ENCODE measurements at places on chromosomes 4 and X.

- DNase-seq, result no peak
Measured at GRCh38 chrX:50450324-50450723, 20.3 kb downstream of the DGKK start.

DNA sequence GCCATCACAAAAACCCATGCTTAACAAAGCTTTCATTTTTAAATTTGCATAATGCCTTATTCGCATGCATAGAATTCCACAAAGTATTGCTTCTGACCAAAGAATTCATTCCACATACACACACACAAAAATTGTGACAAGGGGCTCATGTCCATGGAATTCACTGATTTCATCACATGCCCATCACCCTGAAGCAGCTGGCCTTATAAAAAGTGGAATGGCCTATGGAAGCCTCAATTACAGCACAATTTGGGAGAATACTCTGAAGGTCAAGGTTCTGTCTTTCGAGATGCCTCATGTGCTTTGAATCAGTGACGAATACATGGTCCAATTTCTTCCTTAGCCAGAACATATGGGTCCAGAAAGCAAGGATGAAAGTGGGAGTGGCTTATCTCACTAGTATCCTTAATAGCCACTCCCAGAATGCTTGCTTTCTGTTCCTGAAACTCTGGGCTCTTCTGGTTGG is 165.7 kb downstream of the KDR start:
- no peak for DNase-seq

DNA sequence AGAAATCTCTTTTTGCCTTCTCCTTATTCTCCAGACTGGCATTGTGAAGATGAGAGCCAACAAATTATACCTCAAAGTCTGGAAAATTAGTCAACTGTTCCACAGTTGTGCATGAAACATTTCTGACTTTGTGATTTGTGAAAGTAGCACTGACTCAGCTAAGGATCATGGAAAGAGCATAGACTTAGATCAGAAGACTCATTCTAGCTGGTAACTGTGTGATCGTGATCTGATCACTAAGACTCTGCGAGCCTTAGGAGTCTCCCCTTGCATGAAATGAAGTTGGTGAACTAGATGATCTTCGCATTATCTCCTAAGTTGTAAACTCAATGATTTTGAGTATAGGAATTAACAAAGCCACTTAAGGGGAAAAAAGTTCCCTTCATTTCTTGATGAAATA is 668.1 kb downstream of the RPA4 start:
- DNase-seq, result no peak

DNA sequence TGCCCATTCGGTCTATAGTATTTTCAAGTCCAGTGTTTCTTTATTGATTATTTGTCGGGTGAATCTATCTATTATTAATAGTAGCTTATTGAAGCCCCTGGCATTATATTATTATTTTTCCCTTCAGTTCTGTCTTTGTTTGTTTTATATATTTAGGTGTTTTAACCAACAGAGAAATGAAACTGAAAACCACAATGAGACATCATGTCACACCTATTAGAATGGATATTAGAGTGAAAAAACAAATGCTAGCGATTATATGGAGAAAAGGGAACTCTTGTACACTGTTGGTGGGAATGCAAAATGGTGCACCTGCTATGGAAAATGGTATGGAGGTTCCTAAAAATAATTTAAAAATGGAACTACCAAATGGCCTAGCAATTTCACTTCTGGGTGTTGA is 272.5 kb downstream of the ADAM29 start:
- no peak for DNase-seq

- DNase-seq, result no peak
Measured at GRCh38 chr4:174303687-174304086, 20.0 kb downstream of the CEP44 start.

DNA sequence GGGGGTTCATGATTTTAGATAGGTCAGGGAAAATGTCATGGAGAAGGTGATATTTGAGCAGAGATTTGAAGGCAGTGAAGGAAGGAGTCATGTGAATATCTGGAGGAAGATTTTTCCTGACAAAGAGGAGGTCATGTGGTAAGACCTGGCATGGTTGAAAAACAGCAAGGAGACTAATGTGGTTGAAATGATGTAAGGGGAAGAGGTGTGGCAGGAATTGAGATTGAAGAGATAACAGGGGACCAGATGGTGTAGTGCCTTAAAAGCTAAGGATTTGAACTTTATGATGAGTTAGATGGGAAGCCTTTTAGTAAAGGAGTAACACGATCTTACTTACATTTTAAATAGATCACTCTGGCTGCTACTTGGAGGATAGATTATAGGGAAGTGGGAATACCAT is 210.9 kb downstream of the RTL9 start:
- DNase-seq, result no peak

- DNase-seq, result no peak
Measured at GRCh38 chr4:182238355-182238931, 4.8 kb upstream of the TENM3 start.

DNA sequence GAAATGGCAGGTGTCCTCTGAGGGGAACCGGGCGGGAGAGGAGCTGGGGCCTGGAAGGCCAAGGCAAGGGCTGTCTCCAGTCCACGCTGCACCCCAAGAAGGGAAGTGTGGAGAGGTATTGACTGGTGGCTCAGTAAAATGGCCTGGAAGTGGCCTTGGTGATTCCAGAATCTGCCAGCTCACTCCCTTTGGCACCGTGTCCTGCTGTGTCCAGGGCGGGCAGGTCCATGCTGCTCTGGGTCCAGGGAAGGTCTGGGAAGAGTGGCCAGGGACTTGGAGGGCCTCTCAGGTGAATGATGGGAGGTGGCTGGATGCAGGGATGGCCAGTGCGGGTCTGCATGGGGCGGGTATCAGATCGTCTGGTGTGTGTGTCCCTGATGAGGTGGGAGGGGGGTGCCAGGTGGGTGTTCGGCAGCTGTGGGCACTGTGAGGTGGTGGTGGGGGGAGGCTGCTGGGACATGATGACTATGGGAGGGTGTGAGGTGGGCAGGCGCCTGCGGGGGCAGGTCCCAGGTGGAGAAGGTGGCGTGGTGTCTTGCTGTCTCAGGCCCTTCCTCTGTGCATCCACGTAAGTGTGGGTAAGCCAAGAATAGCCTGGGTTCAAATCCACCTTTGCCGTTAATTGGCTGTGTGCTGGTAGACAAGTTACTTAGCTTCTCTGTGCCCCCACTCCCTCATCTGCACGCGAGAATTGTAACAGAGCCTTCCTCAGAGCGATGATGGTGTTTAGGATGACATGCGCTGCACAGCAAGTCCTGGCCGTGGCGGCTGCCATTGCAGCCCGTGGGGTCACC is 17.7 kb downstream of the RGS12 start:
- no peak for DNase-seq

DNA sequence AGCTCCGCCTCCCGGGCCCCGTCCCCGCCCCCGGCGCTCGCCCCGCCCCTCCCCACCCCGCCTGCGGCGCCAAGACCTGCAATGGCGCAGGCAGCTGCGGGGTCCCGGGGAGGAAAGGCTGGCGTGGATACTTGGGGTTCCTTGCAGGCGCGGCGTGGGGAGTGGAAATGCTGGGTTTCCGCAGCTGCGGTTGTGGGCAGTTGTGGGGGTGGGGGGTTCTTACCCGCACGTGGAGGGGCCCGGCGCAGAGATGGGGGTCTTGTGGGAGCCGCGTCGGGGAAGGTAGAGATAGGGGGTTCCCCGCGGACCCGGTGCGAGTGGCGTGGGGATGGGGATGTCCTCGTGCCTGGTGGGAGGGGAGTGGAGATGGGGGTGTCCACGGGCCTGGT is 680 bp upstream of the ASMTL start:
- DNase-seq, result no peak

GRCh38 chr4:84366907-84367306 is 132.2 kb downstream of the NKX6-1 start:
- no peak for DNase-seq

GRCh38 chrX:132612821-132613564 is 124.2 kb upstream of the MBNL3 start:
- no peak for DNase-seq

- no peak for DNase-seq
Measured at GRCh38 chr4:103429283-103429682, 231.1 kb upstream of the CENPE start.

DNA sequence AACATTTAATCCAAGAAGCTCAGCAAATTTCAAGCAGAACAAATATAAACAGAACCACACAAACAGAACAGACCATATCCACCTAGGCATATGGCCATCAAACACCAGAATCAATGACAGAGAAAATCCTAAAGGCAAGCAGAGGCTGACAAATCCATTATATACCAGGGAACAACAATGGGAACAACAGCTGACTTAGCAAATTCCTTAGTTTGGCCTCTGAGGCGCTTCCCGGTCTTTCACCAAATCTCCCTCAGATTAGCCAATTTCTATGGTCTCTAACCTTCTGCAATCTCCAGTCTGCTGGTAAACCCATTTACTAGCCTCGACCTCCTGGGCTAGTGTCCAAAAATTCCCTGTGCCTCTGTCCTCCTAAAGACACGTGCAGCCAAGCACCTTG is 59.2 kb downstream of the GPR143 start:
- no peak for DNase-seq

DNA sequence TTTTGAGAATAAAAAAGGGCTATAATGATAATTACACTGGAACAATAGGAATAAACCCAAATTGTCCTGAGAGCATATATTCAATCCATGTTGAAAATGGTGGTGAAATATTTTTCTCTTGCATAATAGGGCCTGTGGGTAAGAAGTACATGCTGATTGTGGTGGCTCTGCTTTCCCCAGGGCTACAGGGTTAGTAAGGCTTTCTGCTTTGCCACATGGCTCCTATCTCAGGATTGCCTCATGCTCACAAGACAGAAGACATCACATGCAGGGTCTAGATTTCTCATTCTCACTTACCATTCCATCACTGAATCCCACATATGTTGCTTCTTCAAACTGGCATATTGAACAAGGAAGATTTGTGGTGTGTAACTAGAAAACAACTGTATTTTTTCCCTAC is 12.4 kb upstream of the VEGFC start:
- DNase-seq, result no peak

DNA sequence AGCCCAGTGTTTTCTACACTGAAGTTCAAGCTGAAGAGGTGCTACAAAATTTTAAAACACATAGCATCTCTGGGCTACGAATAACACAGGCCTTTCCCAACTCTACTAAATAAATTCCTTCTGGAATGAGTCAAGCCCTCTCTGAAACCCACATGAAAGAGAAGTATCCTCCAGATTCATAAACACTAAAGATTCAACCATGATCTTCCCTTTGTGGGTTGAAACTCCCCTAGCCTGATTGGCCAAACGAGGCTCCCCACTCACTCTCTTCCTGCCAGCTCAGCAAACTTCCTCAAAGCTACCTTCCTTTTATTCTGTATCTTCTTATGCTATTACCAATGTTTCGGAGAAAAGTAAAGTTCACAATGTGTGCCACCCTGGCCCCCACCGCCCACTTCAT is 95.4 kb downstream of the NKX6-1 start:
- no peak for DNase-seq

DNA sequence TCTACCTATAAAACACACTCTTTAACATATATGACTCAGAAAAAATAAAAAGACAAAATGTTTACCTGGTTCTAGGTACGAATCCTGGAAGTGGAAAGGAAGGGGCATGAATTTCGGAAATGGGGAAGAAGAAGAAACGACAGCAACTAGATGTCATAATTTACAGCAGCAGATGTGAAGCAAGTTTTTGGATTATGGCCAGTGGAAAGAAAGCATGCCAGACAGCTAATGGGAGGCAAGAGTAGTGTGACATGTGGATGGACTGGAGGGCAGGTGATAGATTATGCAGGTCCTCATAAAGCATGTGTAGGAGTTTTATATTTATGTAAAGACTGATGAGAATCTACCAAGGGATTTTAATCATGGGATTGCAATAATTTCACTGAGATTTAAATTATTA is 279.0 kb upstream of the TACR3 start:
- DNase-seq, result no peak

DNA sequence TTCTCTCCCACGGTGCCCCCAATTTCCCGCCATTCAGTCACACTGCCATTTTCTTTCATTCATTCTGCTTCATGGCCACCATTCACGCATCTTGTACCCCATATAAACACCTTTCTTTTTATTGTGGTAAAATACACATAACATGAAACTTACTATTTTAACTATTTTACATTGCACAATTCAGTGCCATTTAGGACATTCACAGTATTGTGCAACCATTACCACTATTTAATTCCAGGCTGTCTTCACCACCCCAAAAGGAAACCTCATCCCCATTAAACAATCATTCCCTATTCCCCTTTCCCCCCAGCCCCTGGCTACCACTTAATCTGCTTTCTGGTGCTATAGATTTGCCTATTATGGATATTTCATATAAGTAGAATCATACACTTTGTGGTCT is 15.9 kb downstream of the SPACA5 start:
- DNase-seq, result no peak

GRCh38 chrX:41875142-41875541 is 48.2 kb downstream of the CASK start:
- no peak for DNase-seq

DNA sequence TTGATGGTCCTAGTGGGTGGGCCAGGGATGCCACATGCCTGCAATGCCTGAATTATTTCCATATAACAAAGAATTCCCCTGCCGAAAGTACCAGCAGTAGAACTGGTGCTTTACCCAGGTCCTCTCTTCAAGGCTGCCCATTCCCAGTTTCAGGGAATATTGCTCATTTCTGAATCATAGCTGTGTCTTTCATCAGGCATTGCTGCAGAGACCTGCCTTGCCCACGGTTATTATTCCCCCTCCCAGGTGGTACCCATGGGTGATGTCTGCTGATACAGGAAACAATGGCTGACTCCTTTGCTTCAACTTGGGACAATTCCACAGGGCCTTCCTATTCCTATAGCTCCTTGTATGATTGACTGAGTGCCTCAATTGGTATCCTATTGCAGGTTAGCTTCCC is 9.7 kb upstream of the IQCM start:
- no peak for DNase-seq

- no peak for DNase-seq
Measured at GRCh38 chrX:16103625-16104024, 19.7 kb upstream of the GRPR start.

DNA sequence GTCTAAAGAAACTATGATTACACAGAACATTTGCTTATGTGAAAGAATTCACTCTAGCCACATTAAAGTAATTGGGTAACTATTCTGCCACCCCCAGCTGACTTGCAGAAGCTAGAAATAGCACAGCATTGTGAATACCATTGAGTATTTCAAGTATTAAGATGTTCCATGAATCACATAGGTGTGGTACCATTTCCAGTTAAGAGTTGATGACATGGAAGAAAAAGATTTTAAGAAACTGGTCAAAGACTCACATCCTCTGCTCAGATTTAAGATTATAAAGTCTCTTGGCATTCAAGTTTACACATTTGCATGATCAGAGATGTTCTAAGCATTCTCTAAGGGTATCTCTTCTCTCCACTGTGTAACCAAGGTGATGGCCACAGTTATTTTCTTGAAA is 287.5 kb downstream of the CAMK2D start:
- no peak for DNase-seq

DNA sequence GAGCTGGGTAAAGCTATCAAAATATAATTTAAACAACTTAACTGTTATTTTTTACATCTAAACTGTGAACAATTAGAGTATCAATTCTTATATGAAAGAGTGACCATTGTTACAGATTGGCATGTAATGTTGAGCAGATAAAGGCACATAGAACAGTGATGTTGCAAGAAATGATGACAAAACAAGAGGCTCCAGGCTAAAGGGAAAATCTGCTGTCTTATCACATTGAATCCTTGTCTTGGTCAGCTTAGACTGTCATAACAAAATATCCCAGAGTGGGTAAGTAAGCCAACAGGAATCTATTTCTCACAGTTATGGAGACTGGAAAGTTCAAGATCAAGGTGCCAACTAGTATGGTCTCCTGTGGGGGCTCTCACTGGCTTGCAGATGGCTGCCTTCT is 154.1 kb upstream of the PPP3CA start:
- no peak for DNase-seq
